ENCODE measurements at places on chromosomes 12 and 14. TPM values are rescaled to one million over a fixed set of nuclear protein-coding genes. Genes with fewer than 3 reads are reported as not detected.

CPSF2 gene
- 130 TPM for total RNA-seq

GPD1 gene
- total RNA-seq = 1.2 TPM

TNFAIP2 gene
- 33.3 TPM for total RNA-seq

ARHGAP9 gene
- total RNA-seq = 2.3 TPM

- peak overlapping the region; percentile 99 for H3K4me3 ChIP-seq
- peaks cover 8% of the 10 kb centered on the region for H3K36me3 ChIP-seq
- H3K4me1 ChIP-seq = no peaks in the 10 kb centered on the region
These were observed 436 bp downstream of the VPS33A start for GRCh38 chr12:122265886-122266229.

DNA sequence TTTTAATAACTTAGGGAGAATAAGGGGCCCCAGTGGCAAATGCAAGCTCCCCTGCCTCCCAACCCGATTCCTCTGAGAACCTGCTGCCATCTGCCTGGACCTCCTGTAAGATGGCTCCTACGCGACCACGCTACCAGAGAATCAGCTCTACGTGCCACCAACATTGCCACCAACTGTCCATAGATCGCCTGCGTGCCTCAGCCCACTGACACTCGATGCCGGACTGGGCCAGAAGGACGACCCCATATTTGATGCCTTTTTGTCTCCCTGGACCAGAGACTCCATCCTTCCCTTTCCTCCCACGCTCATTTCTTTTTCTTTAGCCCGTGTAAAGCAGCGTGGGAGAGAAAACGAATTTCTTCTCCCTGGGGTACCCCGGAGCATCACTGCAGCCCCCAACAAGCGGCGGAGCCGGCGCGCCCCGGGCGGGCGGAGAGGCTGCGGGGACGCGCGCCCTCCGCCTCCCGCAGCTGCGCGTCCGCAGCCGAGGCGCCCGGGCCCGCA is 565 bp upstream of the KLHL42 start:
- H3K27ac ChIP-seq = peak overlapping the region; percentile 71
- no peak for DNase-seq
- H3K36me3 ChIP-seq = no peaks in the 10 kb centered on the region
- H3K4me1 ChIP-seq = peaks cover 14% of the 10 kb centered on the region
- no peaks in the 10 kb centered on the region for H3K27me3 ChIP-seq

GRCh38 chr14:76599559-76600287 is 161.5 kb upstream of the VASH1 start:
- H3K27me3 ChIP-seq = no peaks in the 10 kb centered on the region
- no peaks in the 10 kb centered on the region for H3K36me3 ChIP-seq
- H3K27ac ChIP-seq = no peak overlapping the region

GRCh38 chr12:11689591-11690186 is 40.2 kb downstream of the ETV6 start:
- no peaks in the 10 kb centered on the region for H3K4me1 ChIP-seq
- DNase-seq = no peak
- no peak overlapping the region for H3K27ac ChIP-seq
- no peaks in the 10 kb centered on the region for H3K27me3 ChIP-seq

- 0 out of 2 replicates have a peak, but pooled peaks cover 1% of the 10 kb centered on the region for H3K4me1 ChIP-seq
- DNase-seq = no peak
- no peaks in the 10 kb centered on the region for H3K27me3 ChIP-seq
- H3K4me3 ChIP-seq = no peak overlapping the region
- no peak overlapping the region for H3K27ac ChIP-seq
- H3K36me3 ChIP-seq = no peaks in the 10 kb centered on the region
These were observed 208.0 kb downstream of the NOVA1 start for GRCh38 chr14:26389646-26390508.

- DNase-seq = no peak
- no peaks in the 10 kb centered on the region for H3K27me3 ChIP-seq
- no peak overlapping the region for H3K27ac ChIP-seq
- no peaks in the 10 kb centered on the region for H3K4me1 ChIP-seq
- H3K4me3 ChIP-seq = no peak overlapping the region
These were observed 107.2 kb upstream of the FGD4 start for GRCh38 chr12:32292151-32292550.

- DNase-seq = no peak
- H3K4me1 ChIP-seq = no peaks in the 10 kb centered on the region
- no peaks in the 10 kb centered on the region for H3K36me3 ChIP-seq
These were observed 1108.6 kb downstream of the LRFN5 start for GRCh38 chr14:42715316-42715715.

DNA sequence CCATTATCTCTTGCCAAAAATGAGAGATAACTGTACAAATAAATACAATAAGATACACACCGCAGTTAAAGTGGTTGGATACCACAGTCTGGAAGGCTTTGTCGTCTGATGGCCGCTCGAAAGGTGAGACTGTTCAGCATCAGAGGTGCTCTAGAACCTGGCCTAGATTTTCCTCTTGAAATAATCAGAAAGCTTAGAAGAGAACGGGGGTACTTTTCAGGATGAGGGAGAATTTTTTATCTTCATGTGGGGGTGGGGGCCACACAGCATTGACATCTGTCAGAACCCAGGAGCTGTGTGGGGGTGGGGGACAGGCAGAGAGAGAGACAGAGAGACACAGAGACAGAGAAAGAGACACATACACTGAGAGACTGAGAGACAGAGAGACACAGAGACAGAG is 90.5 kb downstream of the GALNT9 start:
- H3K36me3 ChIP-seq = no peaks in the 10 kb centered on the region
- no peaks in the 10 kb centered on the region for H3K27me3 ChIP-seq
- DNase-seq = no peak
- H3K4me1 ChIP-seq = no peaks in the 10 kb centered on the region

DNA sequence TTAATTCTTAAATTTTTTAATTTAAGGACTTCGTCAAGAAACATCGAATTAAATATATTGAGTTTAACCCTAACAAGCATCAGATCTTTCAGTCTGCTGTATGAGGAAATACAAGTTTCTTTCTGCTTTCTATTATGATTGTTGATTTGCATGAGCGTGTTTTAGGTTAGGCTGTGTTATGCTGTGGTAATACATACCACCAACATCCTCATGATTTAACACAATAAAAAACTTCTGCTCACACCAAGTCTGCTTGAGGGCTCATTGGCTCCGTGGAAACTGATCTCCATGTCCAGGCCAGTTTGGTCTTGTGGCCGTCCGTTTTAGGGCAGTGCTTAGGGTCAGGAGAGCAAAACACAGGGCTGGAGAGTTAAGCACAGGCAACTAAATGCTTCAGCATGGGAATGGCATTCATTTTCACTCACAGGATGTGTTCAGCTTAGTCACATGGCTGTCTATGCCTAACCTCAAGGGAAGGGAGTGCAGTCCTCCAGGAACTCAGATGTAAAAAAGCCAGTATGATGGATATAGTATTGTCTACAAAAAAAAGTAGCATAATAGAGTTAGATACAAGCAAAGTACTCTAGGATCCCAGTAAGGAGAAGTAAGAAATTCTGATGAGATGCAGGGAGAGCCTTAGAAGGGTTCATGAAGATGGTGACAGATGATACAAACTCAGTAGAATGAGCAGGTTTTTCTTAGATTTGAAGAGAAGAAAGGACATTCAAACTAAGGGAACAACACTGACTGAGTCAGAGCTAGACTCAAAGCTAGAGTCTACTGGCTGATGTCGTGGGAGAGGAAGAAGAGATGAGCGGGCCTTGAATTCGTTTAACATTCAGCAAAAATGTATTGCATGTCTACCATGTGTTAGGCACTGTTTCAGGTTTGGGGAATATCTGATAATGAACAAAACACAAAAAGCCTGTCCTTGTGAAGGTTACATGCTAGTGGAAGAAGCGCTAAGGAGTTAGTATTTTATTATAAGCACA is 16.3 kb downstream of the MARK3 start:
- H3K4me3 ChIP-seq = no peak overlapping the region
- H3K4me1 ChIP-seq = peaks cover 5% of the 10 kb centered on the region
- peaks cover 13% of the 10 kb centered on the region for H3K36me3 ChIP-seq
- H3K27me3 ChIP-seq = no peaks in the 10 kb centered on the region
- DNase-seq = no peak
- H3K27ac ChIP-seq = no peak overlapping the region

DNA sequence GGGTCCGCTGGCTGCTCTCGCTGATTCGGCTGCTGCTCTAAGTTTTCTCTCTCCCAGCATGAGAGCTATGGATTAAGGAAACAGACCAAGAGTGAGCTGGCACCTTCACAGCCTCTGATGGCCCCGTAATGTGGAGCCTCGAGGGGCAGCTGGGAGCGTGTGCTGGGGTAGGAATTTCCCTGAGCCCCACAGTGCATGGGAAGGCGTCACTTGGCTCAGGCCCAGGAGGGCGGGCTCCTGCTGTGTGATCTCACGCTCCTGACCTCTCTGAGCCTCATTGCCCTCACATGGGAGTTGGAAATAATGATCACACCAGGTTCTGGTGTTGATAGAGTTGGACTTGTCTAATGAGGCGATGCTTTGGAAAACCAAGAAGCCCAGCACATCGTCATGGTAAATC is 238.6 kb upstream of the CRY1 start:
- H3K27ac ChIP-seq = no peak overlapping the region
- no peaks in the 10 kb centered on the region for H3K27me3 ChIP-seq
- no peaks in the 10 kb centered on the region for H3K4me1 ChIP-seq
- DNase-seq = no peak
- no peaks in the 10 kb centered on the region for H3K36me3 ChIP-seq

GRCh38 chr14:34465069-34465859 is 3.2 kb upstream of the SPTSSA start:
- no peaks in the 10 kb centered on the region for H3K4me1 ChIP-seq
- H3K36me3 ChIP-seq = no peaks in the 10 kb centered on the region
- no peak overlapping the region for H3K4me3 ChIP-seq
- H3K27ac ChIP-seq = no peak overlapping the region
